ENCODE measurements at places on chromosomes 4 and X.

- peak; percentile 27 for DNase-seq
Observed at GRCh38 chrX:103404231-103405008, 28.1 kb downstream of the BEX3 start.

DNA sequence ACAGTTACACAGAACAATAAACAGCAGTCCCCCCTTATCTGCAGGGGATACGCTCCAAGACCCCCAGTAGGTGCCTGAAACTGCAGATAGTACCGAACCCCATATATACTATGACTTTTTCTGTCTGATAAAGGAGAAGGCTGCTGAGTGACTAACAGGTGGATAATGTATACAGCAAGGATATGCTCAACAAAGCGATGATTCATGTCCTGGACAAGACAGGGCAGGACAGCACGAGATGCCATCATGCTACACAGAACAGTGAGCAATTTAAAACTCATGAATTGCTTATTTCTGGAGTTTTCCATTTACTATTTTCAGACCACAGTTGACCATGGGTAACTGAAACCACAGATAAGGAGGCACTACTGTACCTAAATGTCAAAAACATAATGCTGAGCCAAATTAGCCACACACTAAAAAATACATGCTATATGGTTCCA lies 76.1 kb downstream of the MANBA start:
- no peak for DNase-seq

DNA sequence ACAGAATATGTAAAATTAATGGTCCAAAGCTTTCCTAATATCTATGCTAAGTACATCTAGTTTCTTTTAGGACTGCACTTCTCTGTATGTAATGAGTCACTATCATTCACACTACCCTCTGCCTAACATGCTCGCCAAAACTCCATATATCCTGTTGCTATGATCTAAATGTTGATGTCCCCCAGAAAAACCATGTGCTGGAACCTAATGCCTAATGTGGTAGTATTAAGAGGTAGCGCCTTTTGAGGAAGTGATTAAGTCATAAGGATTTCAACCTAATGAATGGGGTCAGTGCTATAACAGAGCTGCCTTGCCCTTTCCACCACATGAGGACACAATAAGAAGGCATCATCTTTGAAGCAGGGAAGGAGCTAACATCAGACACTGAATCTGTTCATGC lies 34.9 kb upstream of the NFKB1 start:
- no peak for DNase-seq

DNA sequence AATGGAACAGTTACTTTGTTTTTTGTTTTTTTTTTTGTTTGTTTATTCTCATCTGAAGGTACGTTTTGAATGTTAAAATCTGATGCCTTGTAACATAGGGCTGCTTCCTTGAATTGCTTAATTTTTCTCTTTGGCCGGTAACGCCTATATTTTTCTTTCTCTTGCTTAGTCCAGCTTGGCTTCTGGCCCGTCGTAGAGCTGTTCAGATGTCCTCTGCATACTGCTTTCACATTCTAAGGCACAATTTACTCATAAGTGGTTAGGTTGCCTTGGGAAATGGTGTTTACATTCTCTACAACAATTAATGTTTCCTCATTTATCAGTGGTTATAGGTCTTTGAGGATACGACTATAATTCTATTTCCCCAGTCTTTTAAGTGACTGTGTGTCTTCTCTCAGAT lies 7.9 kb downstream of the NONO start:
- no peak for DNase-seq

DNA sequence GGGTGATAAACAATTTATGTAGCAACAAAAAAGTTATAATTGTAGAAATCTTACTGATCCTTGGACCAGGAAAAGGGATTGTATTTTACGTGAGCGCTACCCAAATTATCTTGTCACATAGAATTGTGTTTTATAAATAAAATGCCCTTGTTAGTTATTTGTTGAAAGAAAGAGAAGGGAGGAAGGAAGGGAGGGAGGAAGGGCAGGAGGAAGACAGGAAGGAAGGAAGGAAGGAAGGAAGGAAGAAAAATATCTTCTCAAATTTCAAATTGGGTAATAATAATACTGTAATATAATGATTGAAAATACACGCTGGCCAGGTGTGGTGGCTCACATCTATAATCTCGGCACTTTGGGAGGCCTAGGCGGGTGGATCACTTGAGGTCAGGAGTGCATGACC lies 206.2 kb upstream of the TLL1 start:
- DNase-seq = no peak

DNA sequence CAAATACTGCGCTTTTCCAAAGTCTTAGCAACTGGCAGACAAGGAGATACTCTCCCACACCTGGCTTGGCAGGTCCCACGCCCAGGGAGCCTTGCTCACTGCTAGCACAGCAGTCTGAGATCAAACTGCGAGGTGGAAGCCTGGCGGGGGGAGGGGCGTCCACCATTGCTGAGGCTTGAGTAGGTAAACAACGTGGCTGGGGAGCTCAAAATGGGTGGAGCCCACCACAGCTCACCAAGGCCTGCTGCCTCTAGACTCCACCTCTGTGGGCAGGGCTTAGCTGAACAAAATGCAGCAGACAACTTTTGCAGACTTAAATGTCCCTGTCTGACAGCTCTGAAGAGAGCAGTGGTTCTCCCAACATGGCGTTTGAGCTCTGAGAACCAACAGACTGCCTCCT lies 23.0 kb upstream of the NFKB1 start:
- no peak for DNase-seq

GRCh38 chr4:14917298-14917633 lies 85.0 kb upstream of the CPEB2 start:
- no peak for DNase-seq

DNA sequence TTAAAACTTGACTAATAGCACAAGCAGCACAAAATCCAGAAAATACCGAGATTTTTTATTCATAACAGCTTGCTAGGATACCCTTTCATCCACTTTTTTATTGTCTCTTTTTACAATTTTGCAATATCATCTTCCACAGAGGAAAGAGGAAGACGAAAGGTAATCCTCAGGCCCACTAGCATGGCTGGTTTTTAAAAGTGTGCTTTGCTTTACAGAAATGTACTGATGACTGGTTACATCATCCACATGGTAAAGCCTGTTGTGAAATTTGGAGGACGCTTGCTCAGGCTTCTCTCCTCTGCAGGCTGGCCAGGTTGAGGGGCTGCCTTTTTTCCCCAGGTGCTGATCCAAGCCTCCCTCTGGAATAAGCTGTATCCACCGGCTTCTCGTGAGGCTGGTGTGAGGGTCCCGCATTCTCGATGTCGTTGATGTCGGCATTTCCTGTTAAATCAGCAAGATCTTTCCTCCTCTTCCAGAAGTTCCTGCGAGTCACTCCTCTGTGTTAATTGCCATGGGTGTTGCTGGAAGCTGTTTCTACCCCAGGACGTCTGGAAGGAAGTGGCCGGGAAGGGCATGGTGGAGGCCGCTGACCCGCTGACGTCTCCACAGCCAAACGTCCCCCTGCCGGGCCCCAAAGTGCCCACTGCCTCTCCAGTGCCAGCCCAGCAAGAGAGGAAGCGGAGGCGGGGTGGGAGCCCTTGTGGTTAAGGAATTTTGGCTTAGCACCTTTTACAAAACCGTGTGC lies 5.8 kb upstream of the DGKQ start:
- DNase-seq = no peak

- DNase-seq = no peak
Observed at GRCh38 chr4:112327965-112328733, 31.0 kb downstream of the ALPK1 start.

- DNase-seq = no peak
Observed at GRCh38 chr4:127985989-127986388, 20.8 kb downstream of the ABHD18 start.

DNA sequence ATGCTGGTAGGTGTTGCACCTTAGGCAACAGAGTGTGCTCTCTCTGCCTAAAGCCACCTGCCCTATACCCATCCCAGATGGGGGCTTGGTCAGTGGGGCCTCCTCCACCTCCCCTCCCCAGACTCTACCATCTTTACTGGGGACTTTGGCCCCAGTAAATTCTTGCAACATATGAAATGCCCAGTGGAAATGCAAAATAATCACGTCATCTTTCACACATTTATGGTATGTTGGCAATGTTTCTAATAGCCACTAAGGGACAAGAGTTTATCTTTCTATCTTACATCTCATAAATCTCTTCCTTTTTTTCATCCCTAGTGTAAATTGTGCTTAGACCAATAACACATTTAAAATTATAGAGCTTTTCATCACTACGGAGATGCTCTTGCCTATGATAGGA lies 103.0 kb upstream of the MAML3 start:
- no peak for DNase-seq

DNA sequence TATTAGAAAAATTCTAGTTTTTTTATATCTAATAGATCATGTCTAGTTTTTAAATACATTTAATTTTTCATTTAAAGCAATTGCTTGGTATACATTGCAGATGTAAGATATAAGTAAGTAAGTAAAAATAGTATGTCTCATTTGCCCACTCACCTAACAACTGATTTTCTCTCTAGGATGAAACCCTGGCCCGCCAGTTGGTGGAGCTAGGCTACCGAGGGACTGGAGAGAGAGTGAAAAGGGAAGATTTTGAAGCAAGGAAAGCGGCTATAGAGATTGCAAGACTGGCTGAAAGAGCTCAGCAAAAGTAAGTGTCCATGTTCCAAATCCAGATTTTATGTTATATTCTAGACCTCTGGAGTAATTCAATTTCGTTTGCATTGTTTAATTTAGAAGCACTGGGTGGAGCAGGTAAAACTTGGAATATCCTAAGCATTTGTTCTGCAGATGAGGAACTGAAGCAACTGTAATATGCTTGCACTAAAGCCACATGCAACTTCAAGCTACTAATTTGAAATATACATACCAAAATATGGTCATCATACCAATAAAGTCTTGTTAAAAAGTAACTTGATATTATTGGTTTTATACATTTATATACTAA lies 27.1 kb downstream of the CFAP299 start:
- DNase-seq = no peak
